ENCODE measurements at places on chromosomes 13 and 19.

GRCh38 chr19:51392701-51393100 is 2.3 kb upstream of the C19orf84 start:
- DNase-seq, result no peak

DNA sequence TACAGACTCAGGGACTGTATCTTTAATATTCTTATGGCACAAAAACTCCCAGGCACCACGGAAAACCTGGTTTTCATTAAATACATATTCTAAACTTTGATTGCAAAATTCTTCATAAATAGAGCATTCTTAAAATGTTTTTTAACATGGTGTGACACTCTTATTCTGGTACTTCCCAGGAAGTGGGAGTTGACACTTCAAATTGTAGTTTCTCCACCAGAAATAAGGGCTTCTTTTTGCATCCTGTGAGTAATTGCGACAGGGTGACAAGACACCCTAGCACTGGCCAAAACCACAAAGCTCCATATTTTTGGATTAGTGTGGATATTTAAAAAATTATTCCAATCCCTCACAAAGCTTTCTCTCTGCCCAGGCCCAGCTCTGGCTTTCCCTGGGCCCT is 43.6 kb upstream of the MTIF3 start:
- DNase-seq, result no peak

DNA sequence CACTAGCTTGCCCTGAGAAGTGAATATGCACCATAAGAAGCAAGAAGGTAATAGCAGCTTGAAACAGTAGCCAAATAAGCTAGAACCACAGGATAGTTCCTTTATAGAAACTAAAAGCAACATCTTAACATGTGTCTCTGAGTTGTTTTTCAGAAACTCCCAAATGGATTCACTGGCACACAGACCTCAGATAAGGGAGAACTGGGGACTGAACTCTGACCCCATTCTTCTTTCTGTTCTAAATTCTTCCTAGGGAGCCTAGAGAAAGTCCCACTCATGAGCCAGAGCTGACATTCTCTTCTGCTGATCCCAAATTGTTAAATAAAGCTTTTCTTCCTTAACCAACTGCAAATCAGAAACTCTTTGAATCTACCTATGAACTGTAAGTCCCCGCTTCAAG is 146.1 kb downstream of the PCDH9 start:
- DNase-seq, result no peak

- DNase-seq, result no peak
These were observed 19.1 kb upstream of the ZNF835 start for GRCh38 chr19:56690670-56691069.

GRCh38 chr13:80873589-80873988 is 532.7 kb upstream of the SPRY2 start:
- no peak for DNase-seq

DNA sequence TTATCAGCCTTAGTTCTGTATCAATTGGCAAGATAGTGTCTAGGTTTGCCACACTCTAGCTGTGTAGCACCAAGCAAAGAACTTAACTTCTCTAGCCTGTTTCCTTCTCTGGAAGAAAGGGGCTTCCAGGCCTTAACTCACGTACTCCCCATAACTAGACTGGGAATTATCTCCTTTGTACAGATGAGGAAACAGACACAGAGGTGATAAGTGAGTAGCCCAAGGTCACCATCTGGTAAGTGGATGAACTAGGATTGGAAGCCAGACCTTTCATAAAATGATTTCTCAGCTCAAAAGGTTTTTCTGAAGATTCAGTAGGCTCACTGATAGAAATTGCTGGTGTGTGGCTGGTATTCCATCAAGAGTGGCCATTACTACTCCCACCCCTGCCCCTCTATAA is 3.1 kb downstream of the ZNF428 start:
- DNase-seq, result no peak

- no peak for DNase-seq
These were observed 31.6 kb downstream of the RNASEH2B start for GRCh38 chr13:50941146-50941545.

DNA sequence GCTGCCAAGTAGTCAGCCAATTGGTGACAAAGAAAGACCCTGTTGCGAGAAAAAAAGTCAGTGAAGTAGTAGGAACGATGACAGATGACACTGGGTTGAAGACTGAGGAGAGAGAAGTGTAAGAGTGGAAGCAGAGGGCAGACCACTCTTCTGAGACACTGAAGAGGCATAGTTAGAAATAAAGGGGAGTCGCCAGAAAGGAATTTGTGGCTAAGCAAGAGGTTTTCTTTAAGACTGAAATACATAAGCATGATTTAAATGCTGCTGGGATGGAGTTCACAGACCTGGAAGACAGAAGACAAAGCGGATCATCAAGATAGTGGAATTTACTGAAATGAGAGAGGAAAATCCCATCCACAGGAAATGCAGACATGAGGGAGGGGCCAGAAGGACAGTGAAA is 56.2 kb upstream of the USPL1 start:
- DNase-seq, result no peak

GRCh38 chr19:18097993-18098890 is 664 bp downstream of the MAST3 start:
- DNase-seq, result no peak

GRCh38 chr13:39655041-39655568 is 357 bp upstream of the COG6 start:
- no peak for DNase-seq

- no peak for DNase-seq
These were observed 19.6 kb downstream of the HMGB1 start for GRCh38 chr13:30446126-30446500.

DNA sequence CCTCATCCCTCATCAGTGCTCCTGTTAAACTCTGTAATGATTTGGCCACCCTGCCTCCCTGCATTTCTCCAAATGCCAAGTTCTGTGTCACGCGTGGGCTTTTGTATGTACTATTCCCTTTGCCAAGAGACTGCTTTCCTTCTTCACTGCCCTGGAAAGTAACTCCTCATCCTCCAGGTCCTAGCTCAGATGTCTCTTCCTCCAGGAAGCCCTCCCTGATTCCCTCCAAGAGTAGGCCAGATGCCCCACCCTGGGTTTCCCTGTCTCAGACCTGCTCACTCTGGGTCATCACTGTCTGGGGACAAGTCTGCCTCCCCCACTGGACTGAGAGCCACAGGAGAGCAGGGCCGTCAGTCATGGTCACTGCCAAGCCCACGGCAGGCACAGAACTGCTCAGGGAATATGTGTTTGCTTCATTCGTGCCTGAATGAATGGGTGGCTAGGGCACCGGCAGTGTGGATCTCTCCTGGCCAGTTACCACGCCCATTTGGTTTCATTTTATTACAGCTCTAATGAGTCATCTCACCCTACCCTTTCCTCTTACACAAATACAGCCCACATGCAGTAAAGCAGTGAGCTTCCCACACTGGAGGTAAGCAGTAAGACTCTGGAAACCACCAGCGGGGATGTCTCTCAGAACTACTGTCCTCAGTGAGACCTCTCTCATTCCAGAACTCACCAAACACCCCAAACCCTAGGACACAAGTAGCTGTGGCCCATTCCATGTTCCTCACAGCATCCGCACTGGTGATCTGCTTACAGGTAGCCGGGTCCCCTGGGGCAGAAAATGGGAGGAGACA is 12.1 kb upstream of the GPR4 start:
- no peak for DNase-seq

DNA sequence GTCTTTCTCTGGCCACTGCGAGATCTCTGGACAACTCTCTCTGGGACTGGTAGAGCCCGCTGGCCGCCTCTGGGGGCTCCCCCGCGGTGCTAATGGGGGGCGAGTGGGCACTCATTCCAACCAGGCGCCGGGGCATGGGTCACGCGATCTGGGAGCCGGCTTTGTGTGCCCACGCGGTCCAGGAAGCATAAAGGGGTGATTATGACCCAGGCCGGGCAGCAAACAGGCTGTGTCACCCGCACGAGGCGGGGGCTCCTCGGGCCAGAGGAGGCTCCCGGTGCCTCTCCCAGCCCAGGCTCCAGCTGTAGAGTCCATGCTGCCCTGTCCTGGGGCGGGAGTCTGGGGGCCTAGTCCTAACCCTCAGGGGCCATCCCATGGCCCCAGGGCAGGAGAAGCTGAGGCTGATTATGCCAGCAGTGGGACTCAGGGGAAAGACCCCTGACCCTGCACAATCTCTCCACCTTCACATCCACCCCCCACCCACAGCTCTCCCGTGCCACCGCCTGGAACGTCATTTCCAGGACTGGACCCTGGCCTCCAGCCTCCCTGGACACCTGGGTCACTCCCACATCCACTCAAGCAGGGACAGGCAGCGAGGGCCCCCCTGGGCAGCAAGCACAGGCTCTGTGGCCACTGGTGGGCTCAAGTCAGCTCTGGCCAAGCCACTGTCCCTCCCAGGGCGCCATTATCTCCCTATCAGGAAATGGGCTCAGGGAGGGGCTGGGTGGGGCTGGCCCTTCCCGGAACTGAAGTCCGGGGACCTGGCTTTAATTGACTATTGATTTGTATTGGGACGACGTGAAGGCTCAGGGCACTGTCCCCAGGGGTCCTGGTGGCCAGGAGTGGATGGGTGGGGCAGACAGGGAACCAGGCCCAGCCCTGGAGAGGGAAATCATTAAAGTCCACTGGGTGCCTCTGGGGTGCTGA is 50.0 kb downstream of the PTPRS start:
- no peak for DNase-seq

- peak; percentile 94 for DNase-seq
These were observed 13.6 kb downstream of the IER2 start for GRCh38 chr19:13163609-13164342.

DNA sequence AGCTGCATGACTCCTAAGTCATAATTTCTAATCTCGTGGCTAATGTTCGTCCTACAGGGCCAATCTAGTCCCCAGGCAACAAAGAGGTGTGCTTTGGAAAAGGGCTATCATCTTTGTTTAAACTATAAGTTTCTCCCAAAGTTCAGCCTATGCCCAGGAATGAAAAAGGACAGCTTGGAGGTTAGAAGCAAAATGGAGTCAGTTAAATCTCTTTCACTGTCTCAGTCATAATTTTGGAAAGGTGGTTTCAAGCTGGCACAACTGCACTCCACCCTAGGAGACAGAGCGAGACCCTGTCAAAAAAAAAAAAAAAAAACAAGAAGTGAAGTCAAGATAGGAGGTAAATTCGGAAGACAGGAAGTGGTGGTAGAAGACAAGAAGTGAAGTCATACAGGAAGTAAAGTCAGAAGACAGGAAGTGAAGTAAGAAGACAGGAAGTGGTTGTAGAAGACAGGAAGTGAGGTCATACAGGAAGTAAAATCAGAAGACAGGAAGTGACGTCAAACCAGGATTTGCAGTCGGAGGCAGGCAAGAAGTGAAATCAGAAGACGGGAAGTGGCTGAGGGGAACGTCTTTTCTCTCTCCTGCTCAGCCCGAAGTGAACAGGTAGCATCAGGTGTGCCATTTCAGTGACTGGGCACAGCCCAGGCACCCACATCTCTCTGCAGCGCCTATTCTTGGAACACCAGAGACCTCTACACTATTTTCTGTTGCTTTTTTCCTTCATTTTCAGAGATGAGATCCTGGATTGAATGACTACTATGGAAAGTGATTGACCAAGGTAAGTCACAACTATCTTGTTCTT is 32.2 kb downstream of the GP6 start:
- no peak for DNase-seq

- no peak for DNase-seq
These were observed 67.0 kb downstream of the LATS2 start for GRCh38 chr13:20994441-20994821.

- no peak for DNase-seq
These were observed 25.2 kb upstream of the F7 start for GRCh38 chr13:113080361-113080831.

DNA sequence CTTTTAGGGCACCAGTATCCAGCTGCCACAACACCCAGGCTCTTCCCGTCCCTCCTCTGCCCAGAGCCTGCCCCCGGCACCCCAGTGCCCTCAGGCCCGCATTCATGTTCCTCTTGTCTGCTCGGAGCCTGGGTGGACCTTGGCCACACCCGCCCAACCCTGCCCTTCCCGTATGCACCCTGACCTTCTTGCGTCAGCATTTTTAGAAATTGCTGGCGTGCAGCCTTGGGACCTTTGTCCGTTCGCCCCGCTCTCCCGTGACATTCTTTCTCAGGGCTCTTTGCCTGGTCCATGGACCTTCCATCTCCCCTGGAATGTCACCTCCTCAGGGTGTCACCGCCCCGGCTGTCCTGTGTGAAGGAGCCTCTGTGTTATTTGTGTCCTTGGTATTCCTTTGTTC is 7.6 kb downstream of the NUCB1 start:
- no peak for DNase-seq

DNA sequence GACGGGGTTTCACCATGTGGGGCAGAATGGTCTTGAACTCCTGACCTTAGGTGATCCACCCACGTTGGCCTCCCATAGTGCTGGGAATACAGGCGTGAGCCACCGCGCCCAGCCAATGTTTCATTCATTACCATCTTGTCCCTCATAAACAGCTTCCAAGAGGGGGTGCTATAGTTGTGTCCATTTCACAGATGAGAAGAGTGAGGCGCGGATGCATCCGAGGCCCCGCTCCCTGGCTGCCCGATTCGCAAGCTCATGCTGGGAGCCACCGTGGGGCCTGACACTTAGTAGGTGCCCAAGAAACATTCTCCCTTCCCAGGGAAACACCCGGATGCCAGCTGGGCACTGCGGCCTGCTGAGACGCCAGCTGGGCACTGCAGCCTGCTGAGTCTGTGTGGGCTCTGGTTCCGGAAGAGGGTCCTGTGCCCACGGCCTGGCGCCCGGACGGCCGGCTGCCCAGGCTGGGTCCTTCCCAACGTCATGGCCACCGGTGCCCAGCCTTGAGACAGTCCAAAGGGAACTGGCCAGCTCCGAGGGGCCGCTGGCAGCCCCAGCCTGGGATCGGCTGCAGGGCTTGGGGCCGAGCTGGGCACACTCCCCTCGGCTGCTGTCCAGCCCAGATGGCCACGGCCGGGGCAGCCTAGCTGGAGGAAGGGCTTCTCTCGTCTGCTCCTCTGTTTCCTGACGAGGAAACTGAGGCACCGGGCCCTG is 54.7 kb downstream of the NFIC start:
- no peak for DNase-seq

DNA sequence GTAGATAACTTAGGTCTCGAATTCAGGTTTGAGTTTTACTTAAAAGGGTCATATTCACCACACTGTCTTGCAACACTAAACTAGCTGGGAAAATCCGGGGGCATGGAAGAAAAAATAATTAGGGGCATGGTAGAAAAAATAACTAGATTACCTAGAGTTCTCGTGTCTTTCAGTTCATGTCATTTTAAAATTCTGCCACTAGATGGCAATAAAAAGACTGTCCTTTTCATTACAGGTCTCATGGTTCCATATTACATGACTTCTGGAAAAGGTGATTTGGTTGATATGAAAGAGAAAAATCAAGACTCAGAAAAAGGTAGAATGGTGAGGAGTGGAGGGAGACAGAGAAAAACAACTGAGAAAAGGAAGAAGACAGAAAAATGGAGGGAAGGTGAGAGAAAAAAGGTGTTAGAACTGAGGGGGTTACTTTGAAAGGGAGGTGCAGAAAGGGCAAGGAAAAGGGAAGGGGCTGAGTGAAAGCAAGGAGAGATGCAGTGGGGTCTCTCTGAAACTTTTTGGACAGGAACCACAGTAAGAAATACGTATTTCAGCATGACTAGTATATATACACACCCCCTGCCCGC is 299.0 kb downstream of the KLF12 start:
- DNase-seq, result no peak

DNA sequence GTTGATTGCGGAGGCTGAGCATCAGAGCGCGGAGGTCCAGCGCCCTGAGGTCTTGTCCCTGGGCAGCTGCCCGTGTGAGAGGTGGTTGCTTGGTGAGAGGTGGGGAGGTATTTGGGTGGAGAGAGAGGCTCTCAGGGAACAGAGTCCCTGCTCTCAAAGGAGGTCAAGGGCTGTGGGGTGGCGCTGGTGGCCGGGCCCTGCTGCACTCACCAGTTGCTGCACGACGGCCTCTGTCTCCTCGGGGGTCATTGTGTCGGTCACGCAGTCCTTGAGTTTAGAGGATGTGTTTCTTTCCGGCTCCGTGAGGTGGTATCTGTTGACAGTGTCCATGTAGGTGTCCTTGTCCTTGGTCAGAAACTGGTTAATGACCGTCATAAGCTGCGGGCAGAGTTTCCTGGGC is 95.5 kb downstream of the WTIP start:
- no peak for DNase-seq

Data from osteocyte (in vitro differentiated cells).